ENCODE measurements at places on chromosomes 6 and 20.

DNA sequence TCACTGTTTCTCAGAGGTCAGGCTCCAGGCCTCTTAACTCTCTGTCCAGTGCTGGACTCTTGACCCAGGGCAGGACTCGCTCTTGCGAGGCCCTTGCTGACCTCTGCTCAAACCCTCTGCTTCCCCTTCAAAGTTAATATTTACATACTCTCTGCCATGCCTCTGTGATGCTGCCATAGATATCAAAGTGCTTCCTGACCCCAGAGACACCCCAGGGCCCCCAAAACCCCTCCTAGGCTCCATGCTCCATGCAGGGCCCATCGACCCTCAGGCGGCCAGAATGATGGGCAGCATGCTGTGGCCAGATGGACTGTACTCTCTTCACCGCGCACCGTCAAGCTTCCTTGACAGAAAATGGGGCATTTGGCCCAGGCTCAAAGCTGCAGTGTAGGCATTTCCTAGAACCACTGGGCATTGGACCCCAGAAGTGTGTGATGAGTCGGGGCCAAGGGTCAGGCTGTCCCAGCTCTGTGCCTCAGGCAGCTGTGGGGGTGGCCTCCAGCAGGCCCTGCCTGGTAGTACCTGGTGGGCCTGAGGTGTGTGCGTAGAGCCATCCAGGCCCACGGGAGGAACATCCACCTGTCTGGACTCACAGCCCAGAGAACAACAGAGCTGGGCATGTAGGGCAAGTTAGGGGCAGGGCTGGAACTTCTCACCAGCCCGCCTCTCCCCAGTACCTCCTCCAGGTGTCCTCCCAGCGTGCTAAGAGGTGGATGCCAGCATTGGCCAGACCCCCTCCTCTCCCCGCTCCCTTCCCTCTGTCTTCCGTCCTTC is 142.8 kb downstream of the VEGFA start:
- no peak for DNase-seq

GRCh38 chr6:142698751-142699150 is 246.2 kb downstream of the HIVEP2 start:
- no peak for DNase-seq

GRCh38 chr20:17919149-17919548 is 49.4 kb downstream of the SNX5 start:
- no peak for DNase-seq

- no peak for DNase-seq
These were observed 26.2 kb upstream of the VEGFA start for GRCh38 chr6:43743682-43744381.

Data from BJ (cell line).